ENCODE measurements at places on chromosomes 4 and X.

- no peak for DNase-seq
These were observed 91.6 kb upstream of the STX18 start for GRCh38 chr4:4633431-4633830.

DNA sequence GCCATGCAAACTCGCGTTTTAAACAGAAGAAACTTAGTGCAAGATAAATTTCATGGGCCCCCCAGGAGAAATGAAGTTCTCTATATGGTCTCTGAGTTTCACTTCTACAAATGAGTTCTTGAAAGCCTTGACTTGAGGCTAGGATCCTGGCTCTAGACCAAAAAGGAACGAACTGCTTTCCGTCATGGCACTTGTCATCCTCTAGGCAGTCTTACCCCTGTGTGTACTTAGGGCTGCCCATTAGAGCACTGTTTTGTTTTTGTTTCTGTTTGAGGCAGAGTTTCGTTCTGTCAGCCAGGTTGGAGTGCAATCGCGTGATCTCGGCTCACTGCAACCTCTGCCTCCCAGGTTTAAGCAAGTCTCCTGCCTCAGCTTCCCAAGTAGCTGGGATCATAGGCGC, 29.0 kb downstream of the RNF4 start:
- no peak for DNase-seq

GRCh38 chr4:15771216-15772058, 6.7 kb upstream of the CD38 start:
- DNase-seq = no peak

- DNase-seq = no peak
These were observed at the start of gene TMPRSS11E for GRCh38 chr4:68447201-68447600. Gene TMPRSS11E (plus strand): TSS chr4:68447463. CDS start chr4:68447513, 50 bp downstream.

GRCh38 chrX:39857780-39858179, 240.0 kb downstream of the BCOR start:
- DNase-seq = peak; percentile 8

GRCh38 chr4:87555773-87556619, 26.8 kb upstream of the SPARCL1 start:
- DNase-seq = no peak

DNA sequence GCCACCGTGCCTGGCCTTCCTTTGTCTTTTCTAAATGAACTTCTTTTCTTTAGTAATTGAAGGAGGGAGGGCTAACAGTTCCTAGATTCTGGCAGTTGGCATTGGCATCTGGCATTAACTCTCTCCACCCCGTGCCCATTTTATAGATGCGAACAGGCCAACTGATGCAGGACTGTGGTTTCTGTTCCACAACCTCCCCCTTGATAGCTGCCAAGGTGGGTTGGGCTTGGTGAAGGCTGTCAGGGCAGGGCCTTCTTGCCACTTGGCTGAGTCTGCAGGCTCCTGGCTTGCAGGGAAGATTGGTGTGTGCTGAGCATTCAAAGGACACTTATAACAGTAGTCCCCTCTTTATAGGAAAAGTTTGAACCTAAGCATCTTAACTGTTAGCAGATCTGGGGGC, 4.3 kb downstream of the SOWAHD start:
- DNase-seq = no peak

Data from activated T-cell treated with anti-CD3 and anti-CD28 coated beads, Interleukin-2, amount 50 U/mL, for 4 hours (primary cell).